ENCODE measurements at places on chromosomes 4 and X.

DNA sequence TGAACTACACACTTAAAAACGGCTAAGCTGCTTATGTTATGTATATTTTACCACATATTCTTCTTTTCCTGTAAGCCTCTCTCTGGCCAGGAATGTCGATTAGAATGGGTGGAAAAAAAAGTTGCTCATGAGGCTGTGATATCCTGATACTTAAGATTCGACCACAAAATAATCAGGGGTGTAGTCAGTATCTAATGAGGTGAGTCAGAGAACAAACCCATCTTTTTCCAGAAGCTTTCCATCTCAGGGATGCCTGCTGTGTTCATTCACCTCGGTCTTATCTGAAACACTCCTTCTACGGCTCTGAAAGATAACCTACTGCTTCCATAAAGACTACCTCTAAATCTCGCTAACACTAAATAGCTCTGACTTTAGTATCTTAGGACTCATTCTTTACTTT is 142.7 kb upstream of the MAP3K15 start:
- DNase-seq, result no peak

- DNase-seq, result no peak
Measured at GRCh38 chr4:152359208-152360044, 176.5 kb downstream of the FBXW7 start.

- DNase-seq, result no peak
Measured at GRCh38 chr4:146343776-146344175, 129.4 kb downstream of the REELD1 start.

GRCh38 chrX:96705905-96706304 is 21.3 kb downstream of the DIAPH2 start:
- DNase-seq, result no peak

GRCh38 chr4:80307774-80308465 is 27.6 kb upstream of the CFAP299 start:
- no peak for DNase-seq

DNA sequence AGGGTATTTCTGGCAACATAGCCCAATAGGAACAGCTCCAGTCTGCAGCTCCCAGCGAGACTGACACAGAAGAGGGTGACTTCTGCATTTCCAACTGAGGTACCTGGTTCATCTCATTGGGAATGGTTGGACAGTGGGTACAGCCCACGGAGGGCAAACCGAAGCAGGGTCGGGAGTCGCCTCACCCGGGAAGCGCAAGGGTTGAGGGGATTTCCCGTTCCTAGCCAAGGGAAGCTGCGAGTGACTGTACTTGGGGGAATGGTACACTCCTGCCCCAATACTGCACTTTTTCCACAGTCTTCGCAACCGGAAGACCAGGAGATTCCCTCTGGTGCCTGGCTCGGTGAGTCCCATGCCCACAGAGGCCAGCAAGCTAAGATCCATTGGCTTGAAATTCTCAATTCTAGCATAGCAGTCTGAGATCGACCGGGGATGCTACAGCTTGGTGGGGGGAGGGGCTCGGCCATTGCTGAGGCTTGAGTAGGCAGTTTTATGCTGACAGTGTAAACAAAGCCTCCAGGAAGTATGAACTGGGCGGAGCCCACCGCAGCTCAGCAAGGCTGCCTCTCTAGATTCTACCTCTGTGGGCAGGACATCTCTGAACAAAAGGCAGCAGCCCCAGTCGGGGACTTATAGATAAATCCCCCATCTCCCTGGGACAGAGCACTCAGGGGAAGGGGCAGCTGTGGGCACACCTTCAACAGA is 14.0 kb upstream of the ADAD1 start:
- DNase-seq, result no peak

DNA sequence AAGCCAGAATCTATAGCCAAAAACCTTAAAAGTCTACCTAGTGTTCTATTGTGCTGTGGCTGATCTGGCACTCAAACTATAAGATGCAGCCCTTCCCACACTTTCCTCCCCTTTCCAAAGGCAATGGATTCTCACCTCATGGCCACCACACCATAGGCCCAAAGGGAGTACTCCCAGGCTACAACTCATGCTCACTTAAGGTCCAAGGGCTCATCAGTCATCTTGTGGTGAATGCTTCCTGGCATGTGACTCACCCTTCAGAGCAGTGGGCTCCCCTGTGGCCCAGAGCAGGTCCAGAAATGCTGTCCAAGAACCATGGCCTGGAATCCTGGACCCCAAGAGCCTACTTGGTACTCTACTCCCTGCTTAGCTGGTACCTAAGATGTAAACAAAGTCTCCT is 181.0 kb downstream of the CHRDL1 start:
- DNase-seq, result no peak

- no peak for DNase-seq
Measured at GRCh38 chrX:21509912-21510311, 135.7 kb downstream of the CNKSR2 start.

GRCh38 chr4:6179362-6179761 is 21.0 kb downstream of the JAKMIP1 start:
- DNase-seq, result no peak

- DNase-seq, result no peak
Measured at GRCh38 chr4:103012060-103012459, 7.4 kb downstream of the SLC9B1 start.

DNA sequence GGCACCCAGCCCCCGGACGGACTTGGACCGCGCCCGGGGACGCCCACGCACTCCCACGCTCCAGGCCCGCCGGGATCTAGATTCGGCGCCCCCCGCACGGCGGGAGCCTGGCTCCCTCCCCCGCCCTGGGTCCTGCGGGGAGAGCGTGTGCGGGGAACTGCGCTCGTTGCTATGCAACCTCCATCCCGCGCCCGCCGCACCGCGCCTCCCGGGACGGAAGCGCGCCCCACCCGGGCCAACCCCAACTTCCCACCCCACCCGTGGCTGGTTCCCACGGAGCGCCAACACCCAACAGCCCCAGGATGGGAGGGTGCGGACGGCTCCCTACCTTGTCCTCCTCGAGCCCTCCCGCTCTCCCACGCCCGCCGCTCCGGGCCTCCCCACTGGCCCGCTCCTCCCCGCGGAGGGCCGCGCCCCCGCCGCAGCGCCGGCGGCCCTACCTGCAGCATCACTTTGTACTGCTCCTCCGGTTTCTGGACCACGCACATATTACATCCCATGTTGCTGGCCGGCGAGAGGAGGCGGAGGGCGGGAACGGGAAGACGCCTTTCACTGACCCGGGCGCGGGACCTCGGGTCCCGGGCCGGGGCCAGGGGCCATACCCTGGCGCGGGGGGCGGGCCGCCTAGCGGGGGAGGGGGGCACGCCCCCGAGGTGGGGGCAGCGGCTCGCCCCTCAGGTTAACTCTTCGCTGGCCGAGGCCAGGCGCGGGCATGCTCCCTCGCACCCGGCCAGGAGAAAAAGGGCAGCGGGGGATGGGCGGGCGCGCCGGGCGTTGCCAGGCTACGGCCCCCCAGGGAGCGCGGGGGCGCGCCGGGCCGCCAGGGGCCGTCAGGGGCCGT is at the start of gene PDZD4:
PDZD4 (minus strand) TSS at position 746 of the 841 bp plus-strand sequence; CDS start at position 500, 246 bp downstream.
- DNase-seq, result no peak

GRCh38 chr4:54942721-54943120 is 182.7 kb downstream of the KDR start:
- DNase-seq, result no peak

DNA sequence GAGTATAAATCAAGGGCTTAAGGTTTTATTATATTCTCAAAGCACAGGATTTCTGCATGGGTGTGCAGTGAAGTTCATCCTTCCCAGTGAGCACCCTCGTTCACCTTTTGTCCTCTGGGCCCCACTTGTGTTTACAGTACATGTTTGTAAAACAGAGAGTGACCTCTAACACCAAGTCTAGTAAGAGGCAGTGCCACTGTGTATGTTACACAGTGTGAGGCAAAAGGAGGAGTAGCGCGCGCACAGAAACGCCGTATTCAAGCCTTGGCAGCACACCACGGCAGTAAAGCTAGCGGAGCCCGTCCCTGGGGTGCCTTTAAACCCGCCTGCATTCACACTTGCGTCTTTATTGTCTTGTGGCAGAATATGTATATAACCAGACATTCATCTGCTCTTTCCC is 51.9 kb downstream of the CCNI start:
- no peak for DNase-seq

- DNase-seq, result no peak
Measured at GRCh38 chrX:15277604-15278003, 7.7 kb upstream of the ASB9 start.

DNA sequence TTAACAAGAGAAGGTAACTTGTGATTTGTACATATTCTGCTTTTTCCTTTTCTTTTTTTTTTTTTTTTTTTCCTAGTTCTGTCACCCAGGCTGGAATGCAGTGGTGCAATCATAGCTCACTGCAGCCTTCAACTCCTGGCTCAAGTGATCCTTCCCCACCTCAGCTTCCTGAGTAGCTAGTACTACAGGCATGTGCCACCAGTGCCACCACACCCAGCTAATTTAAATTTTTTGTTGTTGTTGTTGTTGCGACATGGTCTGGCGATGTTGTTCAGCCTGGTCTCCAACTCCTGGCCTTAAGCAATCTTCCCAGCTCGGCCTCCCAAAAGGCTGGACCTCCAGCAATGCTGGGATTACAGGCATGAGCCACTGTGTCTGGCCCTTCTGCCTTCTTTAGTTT is 1.5 kb upstream of the TACR3 start:
- DNase-seq, result no peak

DNA sequence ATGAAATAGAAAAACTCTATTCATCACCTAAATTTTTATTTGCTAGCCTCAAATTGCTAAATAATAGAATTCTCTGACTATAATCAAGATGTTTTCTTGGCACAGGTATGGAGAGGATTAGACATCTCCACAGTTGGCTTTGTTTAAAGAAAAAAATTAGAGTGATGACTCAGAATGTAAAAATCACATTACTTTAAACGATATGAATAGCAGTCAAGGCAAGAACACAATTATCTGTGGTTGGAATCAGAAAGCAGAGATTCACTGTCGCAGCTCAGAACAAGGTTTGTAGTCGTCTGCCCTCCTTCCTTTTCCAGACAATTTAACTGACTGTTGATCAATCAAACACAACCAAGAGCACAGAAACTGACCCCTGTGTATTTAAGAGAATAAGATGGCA is 32.2 kb upstream of the CCKAR start:
- no peak for DNase-seq

GRCh38 chrX:23374291-23374690 is 39.6 kb downstream of the PTCHD1 start:
- peak; percentile 86 for DNase-seq

- no peak for DNase-seq
Measured at GRCh38 chr4:183885205-183885720, 19.8 kb upstream of the STOX2 start.

- DNase-seq, result no peak
Measured at GRCh38 chr4:3716631-3717235, 49.5 kb upstream of the ADRA2C start.

GRCh38 chrX:23864742-23865326 is 42.9 kb downstream of the APOO start:
- DNase-seq, result no peak

GRCh38 chrX:40095583-40096394 is 2.0 kb downstream of the BCOR start:
- peak; percentile 19 for DNase-seq

DNA sequence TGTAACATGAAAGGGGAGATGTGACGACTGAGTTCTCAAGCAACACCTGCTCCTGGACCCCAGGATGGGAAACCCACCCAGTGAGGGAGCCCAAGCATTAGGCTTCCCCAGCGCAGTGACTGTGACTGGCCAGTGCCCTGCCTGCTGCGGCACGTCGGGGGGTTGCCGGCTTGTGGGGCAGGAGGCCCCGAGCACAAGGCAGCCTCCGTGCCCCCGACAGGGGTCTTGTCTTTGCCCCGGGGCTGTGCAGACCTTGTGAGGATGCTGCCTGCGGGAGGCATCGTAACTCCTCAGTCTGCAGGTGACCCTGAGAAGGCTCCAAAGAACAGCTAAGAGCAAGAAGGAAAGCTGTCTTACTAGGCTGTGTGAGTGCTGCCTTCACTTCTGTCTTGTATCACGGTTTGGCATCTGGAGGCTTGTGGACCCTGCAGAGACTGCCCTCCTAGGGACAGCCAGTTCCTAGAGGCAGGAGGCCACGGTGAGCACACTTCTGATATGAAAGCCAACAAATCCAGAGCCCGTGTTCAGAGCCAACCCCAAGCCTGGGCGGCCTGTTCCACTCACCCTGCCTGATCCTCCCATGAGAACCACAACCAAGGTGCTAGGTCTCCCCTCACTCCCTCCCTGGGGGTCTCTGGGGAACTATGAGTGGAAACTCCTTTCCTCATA is 47.7 kb downstream of the FGFRL1 start:
- DNase-seq, result no peak

- DNase-seq, result no peak
Measured at GRCh38 chrX:21047034-21047455, 327.2 kb upstream of the CNKSR2 start.

GRCh38 chr4:101274888-101275752 is 72.2 kb downstream of the PPP3CA start:
- no peak for DNase-seq

DNA sequence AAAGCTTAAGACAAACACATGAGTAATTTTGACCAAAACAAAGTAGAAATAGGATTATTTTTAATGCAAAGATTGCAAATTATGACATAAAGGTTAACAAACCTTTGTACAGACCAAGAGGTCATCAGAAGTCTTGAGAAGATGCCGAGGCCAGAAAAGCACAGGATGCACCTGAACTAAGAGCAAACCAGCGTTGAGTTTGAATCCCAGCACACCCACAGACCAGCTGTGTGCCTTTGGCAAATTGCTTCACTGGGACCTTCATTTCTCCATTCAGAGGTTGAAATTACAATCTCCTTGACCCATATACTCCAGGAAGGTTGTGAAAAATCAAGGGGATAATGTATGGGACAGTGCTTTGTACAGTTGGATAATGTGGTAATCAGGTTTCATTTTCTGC is 56.6 kb downstream of the PPM1K start:
- no peak for DNase-seq

DNA sequence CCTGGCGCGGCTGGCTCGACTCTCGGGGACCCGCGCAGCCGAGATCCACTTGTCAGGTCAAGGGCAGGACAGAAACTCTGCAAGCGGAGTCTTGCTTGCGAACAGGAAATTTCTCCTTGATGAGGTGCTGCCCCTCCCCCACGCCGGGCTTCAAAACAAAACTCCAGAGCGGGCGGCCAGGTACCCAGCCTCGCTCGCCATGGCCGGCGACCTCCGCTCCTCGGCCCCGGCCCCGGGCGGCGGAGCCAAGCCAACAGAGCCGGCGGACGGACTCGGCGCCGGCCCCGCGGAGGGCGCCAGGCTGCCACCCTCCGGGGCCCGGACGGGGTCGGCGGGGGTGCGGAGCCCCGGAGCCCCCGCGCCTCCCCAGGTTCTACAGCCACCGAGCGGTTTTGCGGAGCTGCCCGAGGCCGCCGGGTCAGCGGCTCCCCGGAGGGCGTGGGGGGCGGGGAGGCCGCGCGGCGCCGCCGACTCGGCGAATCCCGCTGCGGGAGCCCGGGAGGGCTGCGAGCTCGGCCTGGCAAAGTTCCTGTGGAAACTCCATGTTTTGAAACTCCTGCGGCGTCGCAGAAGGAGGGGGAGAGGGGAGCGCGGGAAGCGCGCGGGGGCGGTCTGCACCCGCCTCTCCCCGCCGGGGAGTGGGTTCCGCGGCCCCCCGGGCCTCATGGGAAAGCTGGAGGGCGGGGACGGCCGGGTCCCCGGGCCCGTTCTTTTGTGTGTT is 11.7 kb upstream of the BCOR start:
- no peak for DNase-seq

GRCh38 chr4:27082776-27083175 is 222.1 kb downstream of the STIM2 start:
- no peak for DNase-seq
